Breast epithelium (tissue), 4 donors: ENCODE measurements at places on chromosomes 7 and 10. TPM values are rescaled to one million over a fixed set of nuclear protein-coding genes. Genes with fewer than 3 reads are reported as not detected.

DNA sequence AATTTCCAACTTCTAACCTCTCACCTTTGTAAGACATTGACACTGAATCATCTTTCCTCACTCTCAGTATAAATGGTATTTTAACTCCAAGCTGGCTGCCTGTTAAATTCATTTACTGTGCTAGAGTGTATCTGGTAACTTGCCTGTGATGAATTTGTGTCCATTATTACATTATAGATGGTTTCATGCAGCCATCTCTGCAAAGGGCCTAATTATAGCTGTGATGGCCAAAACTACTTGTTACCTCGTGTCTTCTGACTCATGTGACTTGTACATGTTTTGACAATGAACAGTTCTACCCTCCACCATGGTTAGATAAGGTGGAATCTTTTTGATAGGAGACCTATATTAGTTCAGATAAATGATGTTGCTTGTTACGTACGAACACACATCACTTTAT is 392.0 kb downstream of the PAXIP1 start:
- no peak for DNase-seq

GRCh38 chr10:2222631-2223030 is 485.3 kb upstream of the ADARB2 start:
- no peak for DNase-seq

GRCh38 chr7:123666492-123666891 is 10.8 kb downstream of the LMOD2 start:
- DNase-seq, result no peak

DNA sequence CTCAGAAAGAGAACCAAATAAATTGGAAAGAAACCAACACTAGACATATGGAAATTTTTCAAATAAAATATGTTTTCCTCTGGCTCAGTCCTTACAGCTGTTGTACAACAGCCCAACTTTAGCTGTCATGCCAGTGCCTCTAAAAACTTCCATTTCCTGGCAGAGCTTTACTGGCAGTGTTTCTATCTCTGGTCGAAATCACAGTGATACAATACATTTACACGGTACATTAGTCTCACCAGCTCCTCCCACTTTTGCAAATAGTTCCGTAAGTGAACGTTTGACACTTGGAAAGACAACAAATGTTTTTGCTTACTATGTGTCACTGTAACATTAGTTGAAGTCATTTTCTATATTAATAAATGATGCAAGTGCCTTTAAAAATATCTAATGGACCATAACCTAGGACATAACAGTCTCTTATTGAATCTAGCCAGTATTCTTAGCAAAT is 29.8 kb downstream of the BCAP29 start:
- no peak for DNase-seq

- DNase-seq, result no peak
These were observed 43.0 kb upstream of the SHTN1 start for GRCh38 chr10:117047947-117048346.

DNA sequence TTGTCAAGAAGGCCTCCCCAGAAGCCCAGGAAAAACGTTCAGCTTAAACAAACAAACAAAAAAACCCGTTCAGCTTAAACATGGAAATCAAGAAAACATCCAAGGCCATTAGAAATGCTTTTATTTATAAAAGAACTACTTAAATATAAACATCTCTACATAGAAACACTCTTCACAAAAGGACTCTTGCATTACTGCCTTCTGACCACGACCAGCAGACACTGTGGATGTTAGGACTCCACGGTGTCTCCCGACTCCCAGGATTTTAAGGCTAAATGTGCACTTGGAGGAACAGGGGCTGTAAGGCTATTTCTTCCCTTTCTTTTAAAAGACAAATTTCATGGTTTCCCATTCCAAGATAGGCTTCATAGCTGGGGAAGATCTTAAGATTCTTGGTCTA is 93.0 kb downstream of the ABCC2 start:
- DNase-seq, result no peak

- DNase-seq, result no peak
These were observed 25.7 kb downstream of the CREB3L2 start for GRCh38 chr7:137976232-137976631.

DNA sequence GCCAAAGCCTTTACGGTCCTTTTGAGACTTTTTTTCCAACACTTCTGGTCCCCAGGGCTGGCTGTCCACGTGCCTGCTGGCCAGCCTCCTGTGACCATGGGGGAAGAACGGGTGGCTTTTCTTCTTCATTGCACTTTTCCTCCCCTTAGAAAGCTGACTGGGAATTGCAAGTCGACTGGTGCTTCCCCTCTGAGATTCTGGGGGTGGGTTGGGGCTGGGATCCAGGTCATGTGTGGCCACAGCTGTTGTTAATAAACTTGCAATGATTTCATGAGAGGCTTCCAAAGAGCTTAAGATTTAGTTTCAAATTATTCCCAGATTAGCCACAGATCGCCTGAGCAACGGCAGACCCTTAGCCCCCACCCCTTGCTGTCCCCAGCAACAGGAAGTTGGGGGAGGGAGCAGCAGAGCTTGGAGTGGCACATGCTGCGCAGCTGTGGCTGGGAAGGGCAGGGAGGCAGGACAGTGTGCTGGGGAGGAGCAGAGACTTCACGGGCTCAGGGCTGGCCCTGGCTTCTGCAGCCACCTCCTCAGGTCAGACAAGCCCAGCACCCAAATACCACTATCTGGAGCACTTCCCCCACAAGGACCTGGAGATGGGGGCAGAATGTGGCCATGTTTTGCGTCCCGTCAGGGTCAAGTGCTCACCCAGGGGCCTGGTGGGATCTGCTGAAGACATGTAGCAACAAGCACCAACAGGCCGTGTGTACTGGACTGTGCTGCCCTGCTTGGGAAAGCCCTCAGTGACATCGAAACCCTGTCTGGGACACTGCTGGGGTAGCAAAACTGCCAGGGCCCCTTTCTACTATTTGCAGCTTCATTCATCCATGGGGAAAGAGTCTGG is 147.1 kb downstream of the RNF216 start:
- DNase-seq, result no peak

DNA sequence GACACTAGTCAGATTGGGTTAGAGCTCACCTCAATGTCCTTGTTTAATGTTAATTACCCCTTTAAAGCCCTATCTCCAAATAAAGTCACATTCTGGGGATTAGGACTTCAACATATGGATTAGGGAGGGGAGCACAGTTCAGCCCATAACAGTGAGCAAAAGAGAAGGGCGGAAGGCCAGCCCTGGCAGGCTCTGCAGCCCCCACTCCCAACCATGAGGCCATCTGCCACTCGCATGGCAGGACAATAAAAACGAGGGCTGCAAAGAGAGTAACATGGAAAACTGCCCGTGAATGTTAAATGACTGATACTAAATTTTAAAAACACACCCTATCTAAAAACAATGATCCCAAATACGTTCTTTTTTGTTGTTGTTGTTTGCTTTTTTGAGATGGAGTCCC is 38.7 kb downstream of the RGS10 start:
- DNase-seq, result no peak

DNA sequence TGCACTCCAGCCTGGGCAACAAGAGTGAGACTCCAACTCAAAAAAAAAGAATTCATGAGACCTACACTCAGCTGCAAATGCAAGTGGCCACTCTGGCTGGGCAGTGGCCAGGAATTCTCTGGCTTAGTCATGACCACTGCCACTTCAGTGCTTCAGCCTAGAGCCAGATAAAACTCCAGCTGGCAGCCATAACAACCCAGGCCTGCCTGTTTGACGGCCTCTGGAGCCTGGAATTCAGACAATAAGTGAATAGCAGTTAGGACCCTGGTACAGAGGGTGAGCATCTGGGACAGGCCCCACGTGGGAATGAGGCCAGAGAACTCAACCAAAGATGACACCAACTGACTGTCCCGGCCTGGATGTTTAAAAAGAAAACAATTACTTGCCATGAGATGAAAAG is 18.9 kb downstream of the RCC1L start:
- peak; percentile 27 for DNase-seq

DNA sequence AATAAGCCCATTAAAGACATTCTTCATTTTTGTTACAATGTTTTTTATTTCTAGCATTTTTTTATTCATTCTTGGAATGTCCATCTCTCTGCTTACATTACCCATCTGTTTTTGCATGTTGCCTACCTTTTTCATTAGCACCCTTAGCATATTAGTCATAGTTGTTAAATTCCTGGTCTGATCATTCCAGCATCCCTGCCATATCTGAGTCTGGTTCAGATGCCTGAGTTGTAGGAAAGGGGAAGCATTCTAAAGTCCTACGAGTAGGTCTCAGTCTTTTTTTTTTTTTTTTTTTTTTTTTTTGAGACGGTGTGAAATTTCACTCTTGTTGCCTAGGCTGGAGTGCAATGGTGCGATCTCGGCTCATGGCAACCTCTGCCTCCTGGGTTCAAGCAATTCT is 19.7 kb upstream of the NRF1 start:
- no peak for DNase-seq

GRCh38 chr10:112045938-112046337 is 137.6 kb downstream of the GPAM start:
- no peak for DNase-seq

DNA sequence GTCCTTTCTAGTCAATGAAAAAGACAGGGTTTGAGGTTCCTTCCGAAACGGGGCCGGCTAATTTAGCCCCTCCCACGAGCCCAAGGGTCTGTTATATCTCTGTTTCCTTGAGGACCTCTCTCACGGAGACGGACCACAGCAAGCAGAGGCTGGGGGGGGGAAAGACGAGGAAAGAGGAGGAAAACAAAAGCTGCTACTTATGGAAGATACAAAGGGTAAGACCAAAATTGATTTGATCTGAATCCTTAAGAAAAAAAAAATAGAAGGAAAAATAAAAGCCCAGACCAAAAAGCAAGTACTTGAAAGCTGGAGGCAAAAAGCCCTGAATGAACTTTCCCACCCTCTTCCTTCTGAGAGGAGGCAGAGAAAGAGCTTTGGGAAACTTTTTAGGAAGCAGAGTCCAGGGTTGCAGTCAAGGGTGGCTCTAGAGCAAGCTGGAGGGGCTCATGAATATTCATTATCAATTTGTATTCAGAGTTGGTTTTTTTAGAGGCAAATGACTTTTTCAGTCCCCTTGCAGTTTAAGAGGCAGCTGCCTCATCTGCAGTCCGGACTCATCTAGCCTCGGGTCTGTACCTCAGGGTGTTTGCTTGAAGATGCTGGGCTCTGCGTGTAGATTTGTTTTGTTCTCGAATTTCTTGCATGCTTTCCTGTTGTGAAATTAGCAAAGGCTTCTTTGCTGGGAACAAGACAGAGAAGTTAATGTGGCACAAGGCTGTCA is at the start of gene ENTPD1:
TSS of gene ENTPD1 (plus strand) at position 123 of the 721 bp plus-strand sequence. CDS start at position 200, 77 bp downstream.
- no peak for DNase-seq

DNA sequence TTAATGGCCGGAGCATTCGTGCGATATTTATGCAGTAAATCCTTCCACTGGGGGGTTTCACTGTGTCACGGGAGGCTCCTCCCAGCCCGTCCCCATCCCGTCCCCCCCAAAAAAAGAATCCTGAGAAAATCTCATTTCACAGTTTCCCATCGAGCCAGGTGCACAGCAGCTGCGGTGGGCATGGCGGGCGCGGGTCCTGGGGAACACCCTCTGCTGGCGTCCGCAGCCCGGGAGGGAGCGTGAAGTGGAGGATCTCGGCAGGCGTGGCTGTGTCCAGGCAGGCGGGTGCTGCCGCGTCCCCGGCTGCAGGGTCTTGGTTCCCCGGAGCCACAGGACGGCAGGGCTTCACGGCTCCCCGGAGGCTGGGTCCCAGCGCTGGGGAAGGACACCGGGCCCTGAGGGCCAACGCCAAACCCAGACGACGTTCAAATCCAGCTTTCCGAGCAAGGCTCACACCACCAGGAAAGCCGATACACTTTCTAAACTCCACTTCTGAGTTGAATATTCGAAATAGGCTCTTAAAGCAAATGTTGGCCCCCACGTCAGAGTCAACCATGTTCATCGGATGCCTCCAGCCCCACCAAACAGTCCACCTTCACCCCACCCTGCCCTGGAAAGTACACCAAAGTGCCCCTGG is 55.7 kb downstream of the PDGFA start:
- DNase-seq, result no peak

GRCh38 chr10:53255661-53256205 is 483.1 kb upstream of the MBL2 start:
- no peak for DNase-seq

Gene RBP3
- total RNA-seq, result not detected

Gene ELFN1
- 0.96 TPM for total RNA-seq

Gene CLIP2
- 7.3 TPM for total RNA-seq

Gene CPA2
- total RNA-seq, result not detected

Gene TRPV5
- 0.15 TPM for total RNA-seq
